Endodermal cell (in vitro differentiated cells): ENCODE measurements at places on chromosomes 13 and 19. TPM values are rescaled to one million over a fixed set of nuclear protein-coding genes. Genes with fewer than 3 reads are reported as not detected.

Gene PEG3
- total RNA-seq, result not detected in 2 replicates

DNA sequence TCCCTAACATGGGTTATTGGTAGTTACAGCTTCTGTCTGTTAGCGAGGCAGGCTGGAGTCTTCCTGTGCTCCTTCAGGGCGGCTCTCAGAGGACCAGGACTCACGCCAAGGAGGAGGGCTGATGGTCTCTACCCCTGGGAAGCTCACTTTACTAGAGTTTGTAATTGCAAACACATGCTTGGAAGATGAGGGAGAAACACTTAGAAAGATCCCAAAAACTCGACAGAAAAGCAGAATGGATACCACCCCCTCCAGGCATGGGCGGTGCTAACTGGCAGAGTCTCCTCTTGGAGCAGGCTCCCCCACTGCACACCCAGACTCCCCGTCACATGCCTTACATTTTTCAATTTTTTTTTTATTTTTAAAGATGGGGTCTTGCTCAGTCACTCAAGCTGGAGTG, 62.0 kb downstream of the PARP4 start:
- DNase-seq, result no peak

DNA sequence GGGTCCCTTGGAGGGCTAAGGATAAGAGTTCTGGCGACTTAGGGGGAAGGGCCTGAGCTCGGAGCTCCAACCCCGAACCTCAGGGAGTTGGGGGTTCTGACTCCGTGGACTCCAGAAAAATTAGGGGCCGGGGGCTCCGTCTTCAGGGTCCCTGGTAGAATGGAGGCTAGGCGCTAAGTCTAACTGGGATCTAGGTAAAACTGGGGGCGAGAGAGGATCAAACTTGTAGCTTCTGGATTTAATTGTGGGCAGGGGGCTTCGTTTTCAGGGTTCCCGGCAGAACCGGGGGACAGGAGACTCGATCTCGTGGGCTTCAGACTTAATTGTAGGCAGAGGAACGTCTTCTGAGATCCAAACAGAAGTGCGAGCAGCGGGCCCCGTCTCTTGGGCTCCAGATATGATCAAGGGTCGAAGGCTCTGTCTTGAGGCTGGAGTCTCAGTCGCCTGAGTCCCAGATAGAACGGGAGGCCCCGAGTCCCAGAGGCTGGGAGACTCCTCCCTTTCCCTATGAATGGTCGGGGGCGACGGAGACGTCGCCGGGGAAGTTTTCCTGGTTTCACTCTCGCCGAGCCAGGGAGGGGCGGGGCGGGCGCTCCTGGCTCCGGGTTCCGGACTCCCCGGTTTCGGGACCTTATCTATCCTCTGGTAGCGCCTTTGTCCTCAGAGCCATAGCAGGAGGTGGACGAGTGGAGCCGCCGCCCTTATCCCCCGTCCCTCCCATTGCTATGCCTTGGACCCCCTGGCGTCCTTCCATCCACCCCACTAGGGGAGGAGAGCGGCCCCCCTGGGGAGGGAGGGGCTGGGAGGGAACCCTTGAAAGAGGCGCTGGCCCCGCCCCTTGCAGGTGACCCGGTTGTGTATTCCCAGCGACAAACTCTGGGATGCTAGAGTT, 1.3 kb downstream of the NECTIN2 start:
- DNase-seq, result peak; percentile 88

- peak; percentile 48 for DNase-seq
These were observed 2.3 kb downstream of the PLPP2 start for GRCh38 chr19:288911-289310.

Gene FPR3
- not detected in 2 replicates for total RNA-seq

DNA sequence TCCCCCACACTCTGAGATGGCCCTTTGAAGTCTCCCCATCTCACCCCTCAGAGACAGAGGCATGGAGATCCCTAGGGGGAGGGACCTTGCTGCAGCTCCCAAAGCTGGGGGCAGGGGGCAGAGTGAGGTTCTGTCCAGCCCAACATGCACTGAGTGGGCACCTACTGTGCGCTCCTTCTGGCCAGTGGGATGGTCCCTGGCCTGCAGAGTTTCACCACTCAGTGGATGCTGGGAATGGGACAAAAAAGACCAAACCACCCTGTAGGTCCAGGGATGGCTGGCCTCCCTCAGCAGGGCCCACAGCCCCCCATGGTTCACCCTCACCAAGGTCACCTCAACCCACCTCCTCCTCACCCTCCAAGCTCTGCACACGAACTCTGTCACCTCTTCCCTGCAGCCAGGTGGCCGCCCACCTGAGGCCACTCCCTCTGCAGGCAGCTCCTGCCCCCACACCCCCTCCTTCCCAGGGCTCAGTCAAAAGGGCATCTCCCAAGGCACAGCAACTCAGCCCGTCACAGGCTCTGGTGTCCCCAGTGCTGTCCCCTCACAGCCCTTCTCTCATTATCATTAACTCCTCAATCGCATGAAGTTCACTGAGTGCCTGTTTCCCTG, 16.1 kb downstream of the CEACAM21 start:
- DNase-seq, result no peak

Gene PDX1
- not detected in 2 replicates for total RNA-seq

GRCh38 chr13:49502954-49503353, 7.2 kb downstream of the PHF11 start:
- no peak for DNase-seq
